ENCODE measurements at places on chromosomes 4 and X. TPM values are rescaled to one million over a fixed set of nuclear protein-coding genes. Genes with fewer than 3 reads are reported as not detected.

GRCh38 chr4:82585690-82586435 lies 24.1 kb upstream of the TMEM150C start:
- no peak for DNase-seq

- DNase-seq = peak; percentile 35
These were observed 15.7 kb downstream of the SH2D1A start for GRCh38 chrX:124362072-124362471.

DNA sequence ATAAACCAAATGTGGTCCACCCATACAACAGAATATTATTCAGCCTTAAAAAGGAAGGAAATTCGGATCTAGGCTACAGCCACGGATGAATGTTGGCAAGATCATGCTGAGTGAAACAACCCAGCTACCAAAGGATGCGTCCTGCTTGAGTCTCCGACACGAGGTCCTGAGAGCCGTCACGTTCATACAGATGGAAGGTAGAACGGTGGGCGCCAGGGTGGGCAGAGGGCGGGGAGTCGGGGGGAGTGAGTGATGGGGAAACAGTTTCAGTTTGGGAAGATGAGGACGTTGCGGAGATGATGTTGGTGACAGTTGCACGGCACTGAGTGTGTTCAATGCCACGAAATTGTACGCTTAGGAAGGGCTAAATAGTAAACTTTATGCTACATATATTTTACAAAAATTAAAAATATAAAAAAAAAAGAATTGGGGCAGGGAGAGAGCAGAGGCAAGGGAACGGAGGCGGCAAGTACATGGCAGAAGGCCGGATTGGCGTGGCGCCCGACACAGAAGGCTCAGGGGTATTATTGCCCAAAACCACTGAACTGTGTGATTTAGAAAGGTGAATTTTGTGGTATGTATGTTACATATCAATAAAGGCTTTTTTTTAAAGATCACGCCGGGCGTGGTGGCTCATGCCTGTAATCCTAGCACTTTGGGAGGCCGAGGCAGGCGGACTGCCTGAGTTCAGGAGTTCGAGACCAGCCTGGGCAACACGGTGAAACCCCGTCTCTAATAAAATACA lies 14.8 kb upstream of the MXD4 start:
- DNase-seq = no peak

DNA sequence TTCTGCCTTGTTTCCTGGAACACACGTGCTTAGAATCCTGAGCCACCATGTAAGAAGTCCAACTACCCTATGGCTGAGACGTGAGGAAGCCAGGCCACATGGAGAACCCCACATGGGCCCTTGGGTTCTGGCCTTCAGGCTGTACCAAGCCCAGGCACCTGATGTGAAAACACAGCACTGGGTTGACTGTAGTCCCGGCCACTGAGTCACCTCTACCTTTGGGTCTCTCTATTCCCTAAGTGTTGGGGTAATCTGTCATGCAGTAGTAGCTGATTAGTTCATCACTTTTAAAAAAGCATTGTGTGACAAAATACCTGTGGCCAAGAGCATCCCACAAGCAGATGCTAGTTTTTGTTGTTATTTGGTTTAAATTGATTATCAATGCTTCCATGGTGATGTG lies 24.3 kb downstream of the CFAP97 start:
- no peak for DNase-seq

- no peak for DNase-seq
These were observed 34.7 kb upstream of the LHFPL1 start for GRCh38 chrX:112714357-112714918.

GRCh38 chr4:99723612-99724011 lies 66.0 kb upstream of the C4orf54 start:
- no peak for DNase-seq

DNA sequence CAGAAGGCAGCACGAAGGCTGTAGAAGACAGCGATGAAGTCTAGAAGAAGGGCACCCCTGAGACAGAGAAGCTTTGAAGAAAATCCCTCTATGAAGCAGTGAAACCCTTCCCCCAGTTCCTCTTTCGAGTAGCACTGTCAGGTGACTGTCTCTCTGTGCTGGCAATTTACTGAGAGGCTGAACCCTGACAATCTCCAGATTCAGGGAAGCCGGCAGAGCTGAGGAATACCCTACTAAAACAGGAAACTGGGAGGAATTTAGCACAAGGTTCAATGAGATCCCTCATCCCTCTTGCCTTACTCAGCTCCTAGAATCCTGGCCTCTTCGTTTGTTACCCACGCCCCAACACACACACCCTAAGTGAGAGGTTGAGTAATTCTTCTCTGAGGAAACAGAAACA lies 239.7 kb upstream of the NOCT start:
- no peak for DNase-seq

GRCh38 chr4:109206620-109207019 lies 95.8 kb downstream of the COL25A1 start:
- DNase-seq = no peak

DNA sequence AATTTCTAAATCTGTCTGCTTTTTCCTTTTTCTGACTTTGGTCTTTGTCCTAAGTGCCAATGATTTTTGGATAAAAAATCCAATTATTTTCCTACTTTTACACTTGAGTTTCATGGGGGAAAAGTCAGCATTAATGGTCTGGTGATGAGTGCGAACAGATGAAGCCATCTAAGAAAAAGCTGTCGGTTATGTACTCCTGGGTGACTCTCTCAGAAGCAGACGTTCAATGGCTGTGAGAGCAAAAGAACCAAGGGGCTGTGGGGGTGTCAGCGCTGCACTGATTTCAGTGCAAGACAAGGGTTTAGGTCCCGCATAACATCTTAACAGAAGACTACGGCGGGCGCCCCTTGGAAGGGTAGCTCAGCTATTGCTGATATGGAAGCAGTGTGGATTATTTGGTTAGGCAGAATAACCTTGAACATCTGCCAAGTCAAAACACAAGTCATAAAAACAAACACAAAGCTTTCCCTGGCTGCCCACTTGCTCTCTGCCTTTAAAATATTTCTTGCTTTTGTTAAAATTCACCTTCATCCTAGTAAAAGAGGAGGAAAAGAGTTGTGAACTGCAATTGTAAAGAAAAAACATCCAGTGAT lies 240.5 kb downstream of the MAML3 start:
- no peak for DNase-seq

- no peak for DNase-seq
These were observed at the start of gene MAGEC2 for GRCh38 chrX:142204522-142205433. Gene MAGEC2 (minus strand): TSS chrX:142205290. CDS start chrX:142203987, 1,303 bp downstream.

DNA sequence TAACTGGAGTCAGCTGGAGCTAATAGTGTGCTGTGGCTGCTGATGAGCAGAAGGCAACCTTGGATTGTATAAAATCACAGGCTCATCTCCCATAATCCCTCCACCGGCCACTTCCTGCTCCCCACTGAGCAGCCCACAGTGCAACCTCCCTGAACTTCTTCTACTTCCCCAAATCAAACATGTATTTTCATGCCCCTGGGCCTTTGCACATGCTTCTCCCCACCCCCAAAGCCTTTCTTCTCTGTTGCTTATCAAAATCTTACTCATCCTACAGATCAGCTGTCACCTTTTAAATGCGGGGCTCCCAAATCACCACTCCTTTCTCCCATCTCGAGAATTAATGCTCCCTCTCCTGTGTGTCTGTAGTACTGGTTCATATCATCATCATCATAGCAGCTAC lies 35.8 kb downstream of the RHOH start:
- DNase-seq = peak; percentile 41

GRCh38 chr4:150547154-150547838 lies 34.7 kb upstream of the MAB21L2 start:
- no peak for DNase-seq

- no peak for DNase-seq
These were observed 57.9 kb downstream of the DKK2 start for GRCh38 chr4:106978046-106978774.

DNA sequence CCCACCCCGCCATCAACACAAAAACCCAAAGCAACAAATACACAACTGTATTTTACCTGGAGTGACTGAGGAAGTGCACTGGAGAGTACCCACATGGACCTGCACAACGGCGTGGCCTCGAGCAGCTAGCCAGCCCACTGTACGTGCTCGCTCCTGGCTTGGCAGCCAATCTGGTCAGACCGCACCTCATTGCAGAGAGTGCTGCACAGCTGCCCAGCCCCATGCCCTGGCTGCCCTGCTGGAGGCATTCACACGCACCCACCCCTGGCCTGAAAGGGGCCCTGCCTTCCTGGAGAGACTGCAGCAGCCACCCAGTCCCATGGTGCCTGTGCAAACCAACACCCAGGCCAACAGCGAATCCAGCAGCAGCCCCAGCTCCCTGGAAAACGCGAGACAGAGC lies 116.3 kb downstream of the GALNTL6 start:
- no peak for DNase-seq

DNA sequence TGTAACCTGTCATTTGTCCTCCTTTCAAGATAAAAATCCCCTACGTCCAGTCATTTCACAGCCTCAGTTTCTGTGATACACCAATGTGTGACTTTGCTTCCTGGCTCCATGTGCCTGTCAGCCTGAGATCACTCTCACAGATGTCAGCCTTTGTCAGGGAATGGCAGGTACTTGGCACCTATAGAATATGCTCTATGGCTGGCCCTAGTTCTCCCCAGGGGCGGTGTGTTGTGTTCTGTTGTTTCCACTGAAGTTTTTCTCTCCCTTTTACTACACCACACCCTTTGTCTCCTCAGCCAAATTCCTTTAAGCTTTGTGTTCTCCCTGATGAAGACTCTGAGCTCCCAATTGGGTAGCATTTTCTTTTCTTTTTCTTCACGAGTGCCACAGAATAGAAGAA lies 81.7 kb downstream of the ALPK1 start:
- no peak for DNase-seq

DNA sequence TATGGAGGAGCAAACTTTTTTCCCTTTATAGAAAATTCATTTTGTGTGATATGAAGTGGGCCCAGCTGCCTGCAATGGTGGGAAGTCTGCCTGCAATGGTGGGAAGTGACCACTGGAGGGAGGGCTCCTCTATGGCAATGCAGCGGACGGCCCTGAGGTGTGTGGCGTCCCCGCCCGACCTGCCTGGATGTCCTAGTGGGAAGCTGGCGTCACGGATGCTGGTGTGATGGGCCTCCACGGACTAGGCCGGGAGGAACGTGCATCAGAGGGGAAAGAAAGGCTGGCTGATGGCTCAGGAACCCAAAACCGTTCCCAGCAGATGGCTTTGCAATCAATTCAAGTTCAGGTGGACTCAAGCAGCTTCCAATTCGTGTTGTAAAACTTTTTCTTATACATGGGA lies 177.9 kb downstream of the AFAP1 start:
- DNase-seq = peak; percentile 50

- DNase-seq = no peak
These were observed 63.2 kb downstream of the NPY1R start for GRCh38 chr4:163269166-163269565.

- no peak for DNase-seq
These were observed 77.6 kb downstream of the AFF1 start for GRCh38 chr4:87012265-87012953.

DNA sequence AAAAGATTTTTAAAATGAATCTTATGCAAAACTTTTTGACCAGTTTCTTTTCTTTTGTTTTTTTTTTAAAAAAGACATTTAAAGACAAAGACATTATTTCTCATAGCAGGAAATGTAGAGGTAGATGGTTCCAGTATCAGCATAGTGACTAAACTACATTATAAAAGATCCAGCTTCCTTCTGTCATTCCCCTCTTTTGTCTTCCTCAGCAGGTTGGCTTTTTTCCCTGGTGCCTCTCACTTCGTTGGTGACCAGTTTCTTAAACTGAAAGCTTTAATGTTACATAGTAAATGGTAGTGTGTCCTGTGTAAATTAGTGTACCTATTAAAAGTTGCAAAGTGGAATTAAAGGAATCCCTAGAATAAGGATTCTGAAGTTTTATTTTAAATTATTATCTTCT lies 36.1 kb downstream of the DCK start:
- DNase-seq = no peak

- no peak for DNase-seq
These were observed 275.6 kb upstream of the HS3ST1 start for GRCh38 chr4:11704186-11704830.

DNA sequence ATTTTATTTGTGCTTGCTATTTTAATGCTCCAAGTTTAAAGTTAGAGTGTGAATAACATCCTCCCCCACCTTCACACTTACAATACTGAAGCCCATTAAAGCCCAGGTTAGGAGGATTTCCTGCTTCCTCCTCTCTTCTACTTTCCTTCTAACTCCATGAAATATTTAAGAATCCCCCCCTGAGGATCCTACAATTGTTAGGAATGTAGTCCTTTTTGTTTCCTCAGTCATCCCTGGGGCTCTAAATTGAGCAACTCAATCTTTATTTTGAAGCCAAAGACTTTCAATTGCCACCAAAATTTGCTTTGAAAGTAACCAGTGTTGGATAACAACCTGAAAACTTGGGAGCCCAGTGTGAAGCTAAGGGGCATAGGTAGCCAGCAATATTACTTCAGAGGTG lies 276.9 kb downstream of the FAM47A start:
- DNase-seq = no peak

Gene ARHGAP36
- not detected for total RNA-seq

Gene BANK1
- total RNA-seq = 0.51 TPM

Gene HPGDS
- total RNA-seq = not detected

Gene SMIM31
- total RNA-seq = not detected

Gene GABRB1
- total RNA-seq = not detected

Gene CHRNA9
- total RNA-seq = 0.55 TPM

Gene HERC5
- 46.5 TPM for total RNA-seq

Gene SH2D1A
- total RNA-seq = 51.2 TPM

Gene DGAT2L6
- total RNA-seq = not detected

Gene ATXN3L
- not detected for total RNA-seq

Gene TEX13C
- not detected for total RNA-seq

Gene MAML3
- 4.6 TPM for total RNA-seq

Data from activated naive CD8-positive, alpha-beta T cell treated with anti-CD3 and anti-CD28 coated beads, Interleukin-2, amount 10 ng/mL, durations not matched to agents 7 days and 5 days (primary cell).